Stimulated activated naive CD4-positive, alpha-beta T cell (primary cell): ENCODE measurements at places on chromosomes 2 and 18.

- DNase-seq: no peak
Observed at GRCh38 chr18:2655954-2656236, 369 bp downstream of the SMCHD1 start.

GRCh38 chr18:5951515-5952091 lies 56.3 kb upstream of the TMEM200C start:
- no peak for DNase-seq

- DNase-seq: no peak
Observed at GRCh38 chr2:29189052-29189451, 73.8 kb downstream of the CLIP4 start.

- DNase-seq: no peak
Observed at GRCh38 chr2:106011380-106011779, 182.7 kb downstream of the UXS1 start.

- no peak for DNase-seq
Observed at GRCh38 chr18:12885500-12885899, 1.5 kb upstream of the PTPN2 start.

DNA sequence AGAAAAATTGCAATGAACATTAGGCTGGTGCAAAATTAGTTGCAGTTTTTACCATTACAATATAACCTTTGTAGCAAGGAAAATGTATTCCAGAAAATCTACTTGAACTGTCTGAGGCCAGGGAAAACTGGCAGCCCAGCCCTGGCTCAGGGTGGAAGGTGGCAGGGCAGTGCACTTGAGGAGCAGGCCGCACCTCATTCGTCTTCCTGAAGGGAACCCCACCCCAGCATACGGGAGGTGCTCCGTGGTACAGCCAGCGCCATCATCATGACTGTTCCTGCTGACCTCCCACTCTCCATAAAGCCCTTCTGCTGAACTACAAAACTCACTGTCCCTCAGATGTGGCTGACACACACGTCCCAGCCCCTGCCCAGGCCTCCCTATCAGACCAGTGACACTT lies 65.9 kb upstream of the TFCP2L1 start:
- no peak for DNase-seq

GRCh38 chr2:164023896-164024295 lies 288.1 kb upstream of the FIGN start:
- no peak for DNase-seq

GRCh38 chr2:64400733-64401528 lies 53.0 kb upstream of the LGALSL start:
- DNase-seq: no peak

DNA sequence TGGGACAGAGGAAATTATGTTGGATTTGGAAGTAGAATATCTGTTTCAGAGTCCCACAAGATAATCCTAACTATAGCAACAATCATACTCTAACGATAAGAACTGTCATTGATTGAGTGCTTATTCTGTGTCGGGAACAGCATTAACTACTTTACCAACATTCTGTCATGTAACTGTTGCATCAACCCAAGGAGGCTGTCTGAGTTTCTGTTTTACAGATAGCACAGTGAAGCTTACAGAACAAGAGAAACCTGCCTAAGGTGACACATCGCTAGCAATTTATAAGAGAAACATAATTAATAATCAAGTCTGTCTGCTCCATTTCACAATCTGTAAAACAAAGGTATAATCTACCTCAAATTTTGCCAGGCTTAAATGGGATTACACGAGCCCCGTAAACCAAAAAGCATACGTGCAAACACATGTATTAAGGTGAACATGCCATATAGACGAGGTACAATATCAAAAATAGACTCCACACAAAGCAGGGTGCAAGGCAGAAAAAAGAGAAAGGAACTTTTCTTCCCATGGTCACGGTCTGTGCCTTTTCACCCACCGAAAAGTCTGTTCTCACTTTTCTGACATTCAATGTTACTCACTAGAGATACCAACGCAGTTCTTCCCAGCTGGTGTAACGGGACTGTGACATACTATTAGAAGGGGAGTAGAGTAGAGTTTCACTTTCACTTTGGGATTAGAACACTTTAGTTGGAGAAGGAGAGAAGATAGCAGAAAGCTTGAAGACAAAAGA lies 37.2 kb upstream of the SLC8A1 start:
- DNase-seq: peak; percentile 13
